Fibroblast of mammary gland (primary cell): ENCODE measurements at places on chromosomes 7 and 10.

DNA sequence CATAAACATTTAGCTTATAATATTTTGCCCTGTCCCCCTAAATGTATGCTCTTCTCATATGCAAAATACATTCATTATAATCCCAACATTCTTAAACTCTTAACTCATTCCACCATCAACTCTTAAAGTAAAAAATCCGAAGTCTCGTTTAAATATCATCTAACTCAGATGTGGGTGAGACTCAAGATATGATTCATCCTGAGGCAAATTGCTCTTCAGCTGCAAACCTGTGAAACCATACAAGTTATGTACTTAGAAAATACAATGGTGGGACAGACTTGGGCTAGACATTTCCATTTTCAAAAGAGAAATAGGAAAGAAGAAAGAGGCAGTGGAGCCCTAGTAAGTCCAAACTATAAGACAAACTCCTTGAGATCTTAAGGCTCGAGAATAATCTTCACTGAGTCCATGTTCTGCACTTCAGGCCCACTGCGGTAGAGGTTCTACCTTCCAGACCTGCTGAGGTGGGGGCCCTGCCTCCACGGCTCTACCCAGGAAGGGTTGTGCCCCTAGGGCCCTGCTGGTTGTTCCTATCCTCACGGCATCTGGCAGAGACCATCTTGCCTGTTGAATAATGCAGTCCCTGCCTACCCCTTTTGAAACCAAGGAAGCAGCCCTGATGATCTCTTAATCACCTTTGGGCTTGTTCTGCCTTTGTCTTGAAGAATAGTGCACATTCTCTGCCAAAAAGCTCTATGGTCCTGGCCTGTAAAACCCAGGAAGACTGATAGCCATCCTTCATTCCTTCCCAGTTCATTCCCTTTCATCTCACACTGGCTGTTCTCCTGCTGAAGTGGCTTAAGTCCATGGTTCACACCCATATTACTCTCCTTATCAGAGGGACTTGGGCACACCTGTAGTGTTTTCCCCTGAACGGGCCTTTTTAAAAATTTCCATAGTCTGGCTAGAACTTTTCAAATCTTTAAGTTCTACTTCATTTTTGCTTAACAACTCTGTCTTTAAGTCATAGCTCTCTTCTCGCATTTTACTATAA is 37.3 kb downstream of the INPP5F start:
- DNase-seq, result no peak

DNA sequence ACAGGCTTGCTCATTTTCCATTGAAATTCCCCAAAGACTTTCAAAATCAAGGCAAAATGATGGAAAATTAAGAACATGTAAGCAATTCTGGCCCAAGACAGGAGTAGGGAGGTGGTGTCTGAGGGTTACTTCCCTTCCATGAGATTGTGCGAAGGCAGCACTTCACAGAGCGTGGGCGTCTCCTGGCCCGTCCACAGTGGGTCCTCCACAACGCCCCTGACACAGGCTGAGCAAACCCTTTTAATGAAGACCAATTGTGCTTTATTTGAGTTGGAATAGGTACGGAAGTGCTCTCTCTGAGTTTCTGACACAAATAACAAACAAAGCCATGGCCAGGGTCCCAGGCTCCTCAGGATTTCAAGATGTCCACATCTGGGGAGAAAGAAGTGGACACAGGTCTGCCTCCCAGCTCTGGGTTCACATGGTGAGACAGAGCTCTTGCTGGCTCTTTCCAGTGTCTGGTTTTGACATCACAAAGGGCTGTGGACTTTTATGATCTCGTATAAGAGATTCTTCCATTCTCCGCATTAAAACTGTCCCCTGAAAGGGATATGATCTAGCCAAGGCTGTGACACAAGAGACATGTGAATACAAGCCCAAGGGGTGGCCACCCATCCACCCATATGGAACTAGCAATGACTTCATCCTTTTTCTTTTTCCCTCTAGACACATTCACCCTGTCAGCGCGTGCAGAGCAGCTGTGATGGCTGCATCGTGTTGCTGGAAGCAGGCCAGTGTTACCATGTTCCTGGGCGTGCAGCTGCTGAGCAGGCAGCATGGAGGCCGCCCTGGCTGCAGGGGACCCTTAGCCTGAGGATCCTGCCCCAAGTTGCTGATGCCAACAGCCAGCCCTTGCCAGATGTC is 145.6 kb downstream of the ADAM12 start:
- DNase-seq, result peak; percentile 94

DNA sequence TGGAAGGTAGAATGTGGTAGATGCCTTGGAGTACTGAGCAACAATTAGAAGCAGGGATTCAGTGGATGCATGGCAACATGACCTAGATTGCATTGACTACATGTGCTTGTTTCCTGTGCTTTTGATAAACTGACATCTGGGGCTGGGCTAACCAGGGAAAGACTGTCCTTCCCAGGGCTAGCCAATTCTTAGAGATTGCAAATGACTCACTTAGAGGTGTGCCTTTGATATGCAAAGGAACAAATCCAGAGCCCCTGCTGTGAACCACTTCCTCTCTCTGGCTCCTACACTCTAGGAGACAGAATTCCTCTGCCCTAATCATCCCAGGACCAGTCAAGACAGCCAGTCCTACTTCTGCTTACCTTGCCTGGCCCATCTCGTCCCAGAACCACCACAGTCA is 651.5 kb downstream of the LRMDA start:
- DNase-seq, result peak; percentile 69

DNA sequence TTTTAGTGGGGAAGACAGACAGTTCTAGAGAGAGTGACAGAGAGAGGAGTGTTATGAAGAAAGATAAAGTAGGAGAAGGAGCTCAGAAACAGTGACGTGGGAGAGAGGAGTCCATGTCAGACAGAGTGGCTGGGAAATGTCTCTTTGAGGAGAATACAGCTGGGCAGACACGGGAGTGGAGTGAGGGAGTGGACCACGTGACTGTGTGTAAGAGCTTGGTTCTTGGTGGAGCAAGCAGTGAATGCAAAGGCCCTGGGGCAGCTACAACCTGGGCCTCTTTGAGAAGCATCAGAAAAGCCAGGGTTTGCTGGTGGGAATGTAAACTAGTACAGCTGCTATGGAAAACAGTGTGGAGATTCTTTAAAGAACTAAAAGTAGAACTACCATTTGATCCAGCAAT is 11.9 kb upstream of the PLEKHS1 start:
- no peak for DNase-seq

GRCh38 chr10:4102802-4103344 is 317.9 kb upstream of the KLF6 start:
- no peak for DNase-seq

- no peak for DNase-seq
Measured at GRCh38 chr10:127878475-127879055, 14.2 kb downstream of the CLRN3 start.

DNA sequence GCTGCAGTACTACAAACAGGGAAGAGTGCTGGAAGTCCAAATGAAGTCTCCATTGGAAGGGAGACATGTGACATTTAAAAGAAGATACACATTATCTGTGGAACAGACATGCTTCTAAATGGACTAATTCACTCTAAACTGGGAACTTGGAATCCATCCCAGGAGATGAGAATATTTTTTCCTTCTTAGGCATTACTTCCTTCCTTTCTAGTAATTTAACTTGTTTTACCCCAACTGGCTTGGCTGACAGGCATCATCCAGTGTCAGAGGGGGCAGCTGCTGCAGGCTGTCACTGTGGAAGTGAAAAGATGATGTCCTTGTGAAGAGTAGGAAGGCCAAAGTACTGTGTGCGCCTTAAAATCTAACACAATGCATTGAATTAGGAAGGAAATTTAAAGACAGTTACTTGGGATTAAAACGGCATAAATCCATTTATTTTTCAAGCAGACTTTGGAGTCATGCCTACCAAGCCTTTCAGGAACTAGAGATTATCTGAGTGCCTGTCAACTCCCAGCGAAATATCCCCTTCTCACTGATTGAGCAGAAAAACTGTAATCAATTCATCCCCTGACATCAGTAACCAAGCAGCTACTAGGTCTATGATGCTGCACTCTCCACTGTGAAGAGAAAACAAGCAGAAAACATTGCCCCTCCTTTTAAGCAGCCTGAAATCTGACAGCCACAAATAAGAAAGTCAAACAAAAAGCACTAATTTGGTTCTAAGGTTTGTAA is 161.2 kb downstream of the DGKI start:
- DNase-seq, result peak; percentile 24

- no peak for DNase-seq
Measured at GRCh38 chr10:44971434-44971833, 7.2 kb downstream of the DEPP1 start.

GRCh38 chr10:79166312-79166721 is 97.6 kb downstream of the ZMIZ1 start:
- DNase-seq, result no peak

GRCh38 chr7:28957064-28957750 is 923 bp downstream of the TRIL start:
- DNase-seq, result no peak

GRCh38 chr10:68829952-68830351 is 2.6 kb downstream of the STOX1 start:
- no peak for DNase-seq

DNA sequence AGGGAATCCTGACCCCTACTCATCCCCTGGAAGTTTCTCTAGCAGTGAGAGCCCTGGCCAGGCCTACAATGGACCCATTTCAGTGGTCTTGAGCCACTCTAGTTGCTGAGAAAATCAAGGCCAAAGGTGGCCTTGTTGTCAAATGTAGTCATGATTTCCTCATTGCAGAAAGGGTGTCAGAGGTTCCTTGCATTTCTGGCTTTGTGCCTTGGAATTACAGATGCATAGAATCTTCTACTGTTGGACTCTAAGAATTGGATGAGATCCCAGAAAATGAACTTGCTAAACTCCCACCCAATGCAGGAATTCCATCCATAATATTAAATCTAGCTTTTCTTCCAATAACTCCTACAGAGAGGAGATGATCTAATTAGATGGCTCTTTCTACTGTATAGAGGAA is 12.2 kb downstream of the CPA2 start:
- peak; percentile 93 for DNase-seq

DNA sequence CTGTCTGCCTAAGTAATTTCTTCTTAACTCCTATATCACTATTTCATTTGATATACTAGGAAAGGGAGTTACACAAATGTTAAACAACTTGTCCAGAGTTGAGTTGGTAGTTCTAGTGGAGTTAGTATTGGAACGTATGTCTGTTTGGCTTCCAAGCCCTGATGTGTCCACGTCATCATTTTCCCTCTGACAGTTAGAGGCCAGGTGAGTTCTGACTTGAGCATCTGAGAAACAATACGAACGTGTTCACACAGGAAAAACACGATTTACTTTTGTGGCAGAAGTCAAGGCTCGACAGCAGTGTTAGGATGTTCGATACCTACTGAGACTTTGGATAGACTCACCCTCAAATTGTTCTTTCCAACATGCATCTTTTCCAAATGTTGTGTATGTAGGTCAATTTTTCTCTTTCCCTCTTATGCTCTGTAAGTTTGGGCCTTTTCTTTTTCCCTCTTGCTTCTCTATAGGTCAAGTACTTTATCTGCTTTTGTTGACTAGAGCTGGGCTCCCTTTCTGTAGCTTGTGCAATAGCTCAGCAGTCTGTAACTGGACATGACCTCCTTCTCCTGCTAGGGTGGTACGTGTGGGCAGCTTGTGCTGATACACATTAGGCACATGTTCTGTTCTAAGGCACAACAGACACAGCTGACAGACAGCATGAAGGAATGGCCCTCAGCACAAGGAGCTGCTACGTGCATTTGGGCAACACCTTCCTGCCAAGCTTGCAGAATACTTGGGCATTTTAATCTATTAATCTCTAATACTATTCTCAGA is 222.9 kb downstream of the PTEN start:
- DNase-seq, result no peak

GRCh38 chr7:115707258-115708012 is 323.1 kb downstream of the TFEC start:
- peak; percentile 15 for DNase-seq

- no peak for DNase-seq
Measured at GRCh38 chr7:40595129-40595528, 460.3 kb downstream of the SUGCT start.

GRCh38 chr10:127368101-127368500 is 171.7 kb upstream of the INSYN2A start:
- DNase-seq, result no peak

DNA sequence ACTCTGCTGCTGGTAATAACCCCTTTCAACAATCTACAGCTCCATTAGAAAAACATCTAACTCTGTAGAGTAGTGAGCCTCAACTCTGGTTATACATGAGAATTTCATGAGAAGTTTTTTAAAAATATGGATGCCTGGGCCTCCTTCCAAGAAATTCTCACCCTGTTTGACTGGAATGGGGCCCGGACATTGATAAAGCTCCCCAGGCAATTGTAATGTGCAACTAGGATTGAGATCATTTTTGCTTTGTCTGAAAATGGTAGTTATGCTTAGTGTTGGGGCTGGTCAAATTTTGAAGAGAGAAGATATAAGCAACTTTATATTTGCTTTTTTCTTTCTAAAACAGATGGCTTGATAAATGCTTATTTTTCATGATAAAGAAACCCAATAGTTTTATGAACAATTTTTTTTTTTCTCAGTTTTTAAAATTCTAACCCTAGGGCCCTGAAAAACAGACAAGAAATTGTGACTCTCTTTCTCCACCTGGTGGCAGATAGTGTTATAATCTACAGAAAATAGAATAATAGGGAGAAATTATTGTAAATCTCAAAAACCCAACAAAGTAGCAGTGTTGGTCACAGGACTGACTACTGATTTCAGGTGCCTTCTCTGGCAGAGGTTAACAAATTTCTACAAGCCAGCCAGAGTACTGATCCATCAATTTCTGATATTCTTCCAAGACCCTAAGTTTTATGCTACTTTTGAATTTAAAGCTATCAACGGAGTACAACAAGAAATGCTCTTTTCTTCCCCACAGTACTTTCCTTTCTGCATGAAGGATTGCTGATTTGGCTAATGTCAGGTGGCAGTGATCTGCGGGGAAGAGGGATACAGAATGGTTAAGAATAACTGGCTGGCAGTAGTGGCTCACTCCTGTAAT is 174.8 kb downstream of the DKK1 start:
- peak; percentile 60 for DNase-seq

GRCh38 chr7:50723888-50724287 is 58.8 kb downstream of the GRB10 start:
- no peak for DNase-seq

DNA sequence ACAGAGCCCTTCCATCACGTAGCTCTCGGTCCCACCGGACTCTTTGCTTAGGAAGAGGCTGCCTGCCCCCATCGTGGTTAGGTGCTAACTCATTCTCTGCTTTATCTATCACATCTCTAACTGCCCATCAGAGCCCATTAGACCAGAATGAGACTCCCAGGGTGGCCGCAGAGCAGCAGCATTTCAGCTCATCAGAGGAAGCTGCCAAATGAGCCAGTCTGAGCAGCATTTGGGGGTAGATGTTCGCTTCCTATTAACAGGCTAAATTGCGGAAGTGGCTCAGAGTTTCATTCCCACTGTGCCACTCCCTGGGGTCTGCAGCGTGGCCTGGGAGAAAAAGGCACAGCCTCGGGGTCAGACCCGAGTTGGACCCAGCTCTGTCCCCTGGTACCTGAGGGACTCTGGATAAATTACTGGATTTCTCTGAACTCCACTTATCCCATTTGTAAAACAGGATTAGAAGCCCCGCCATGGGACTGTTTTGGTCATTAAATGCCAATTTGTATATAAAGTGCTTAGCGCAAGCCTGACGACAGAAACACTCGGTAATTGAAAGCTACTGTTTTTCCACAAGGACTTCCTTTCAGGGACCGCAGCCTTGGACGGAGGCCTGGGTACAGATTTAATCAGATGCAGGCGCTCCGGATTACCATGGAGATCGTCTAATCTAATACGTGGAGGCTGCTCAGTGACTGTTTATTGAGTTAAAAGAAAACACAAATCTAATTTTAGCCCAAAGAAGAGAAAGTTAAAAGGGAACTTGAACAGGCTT is 73.8 kb upstream of the PRLHR start:
- DNase-seq, result peak; percentile 88
